ENCODE measurements at places on chromosomes 7 and 10.

GRCh38 chr7:137521451-137521850 lies 177.9 kb upstream of the PTN start:
- no peak for DNase-seq

DNA sequence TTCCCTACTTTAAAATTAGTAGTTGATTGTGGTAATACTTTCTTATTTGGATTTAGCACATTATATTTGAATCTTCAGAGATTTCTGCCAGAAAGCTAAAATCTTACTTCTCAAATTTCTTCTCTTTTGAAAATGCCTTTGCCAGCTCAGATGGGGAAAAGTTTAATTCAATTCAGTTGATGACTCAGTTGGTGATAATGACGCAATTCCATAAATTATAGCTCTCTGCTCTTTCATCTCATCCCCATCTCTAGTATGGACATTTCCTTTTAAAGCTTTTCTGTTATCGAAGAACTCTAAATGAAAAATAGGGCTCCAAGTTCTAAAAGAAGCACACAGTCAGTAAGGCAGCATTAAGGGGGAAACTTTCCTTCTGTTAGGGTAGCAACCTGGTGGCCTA lies 25.5 kb downstream of the RNLS start:
- no peak for DNase-seq

GRCh38 chr7:117458977-117459583 lies 20.7 kb upstream of the CFTR start:
- DNase-seq, result no peak

DNA sequence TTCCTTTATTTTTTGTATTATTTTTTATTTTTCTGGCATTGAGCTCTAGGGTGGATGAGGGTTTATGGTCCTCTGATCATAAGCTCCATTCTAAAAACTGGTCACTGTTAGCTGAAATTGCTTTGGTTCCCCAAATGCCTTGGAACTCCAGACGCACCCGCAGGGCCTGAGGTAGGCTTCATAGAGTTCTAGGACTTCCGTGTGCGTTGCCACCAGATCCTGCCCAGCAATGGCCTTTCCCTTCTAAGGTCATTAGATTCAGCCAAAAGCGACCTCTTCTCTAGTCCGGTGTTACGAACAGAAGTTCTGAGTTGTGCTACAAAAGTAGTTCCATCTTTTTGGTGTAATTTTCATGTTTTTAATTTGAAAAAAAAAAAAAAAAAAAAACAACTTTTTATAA lies 64.4 kb downstream of the KLHDC10 start:
- DNase-seq, result no peak

GRCh38 chr10:12638103-12638502 lies 288.8 kb downstream of the CAMK1D start:
- DNase-seq, result no peak

DNA sequence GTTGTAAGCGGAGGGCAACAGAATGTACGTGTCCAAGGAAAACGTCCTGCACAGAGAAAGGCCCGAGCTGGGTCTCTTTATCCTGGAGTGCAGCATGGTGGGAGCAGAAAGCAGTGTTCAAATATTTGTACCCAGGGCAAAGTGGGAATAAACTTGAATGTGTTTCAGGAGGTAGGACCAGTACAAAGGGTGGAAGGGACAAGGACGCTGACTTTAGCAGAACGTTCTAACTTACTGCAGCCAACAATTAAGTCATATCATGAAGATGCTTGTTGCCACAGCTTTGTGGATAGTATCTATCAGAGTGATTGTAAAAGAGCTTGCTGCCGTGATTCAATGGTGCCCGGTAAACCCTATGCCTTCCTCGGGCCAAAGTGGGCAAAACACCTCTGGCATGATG lies 30.5 kb upstream of the ZC3HAV1L start:
- DNase-seq, result no peak

GRCh38 chr10:98318861-98319260 lies 50.9 kb upstream of the LOXL4 start:
- DNase-seq, result no peak

DNA sequence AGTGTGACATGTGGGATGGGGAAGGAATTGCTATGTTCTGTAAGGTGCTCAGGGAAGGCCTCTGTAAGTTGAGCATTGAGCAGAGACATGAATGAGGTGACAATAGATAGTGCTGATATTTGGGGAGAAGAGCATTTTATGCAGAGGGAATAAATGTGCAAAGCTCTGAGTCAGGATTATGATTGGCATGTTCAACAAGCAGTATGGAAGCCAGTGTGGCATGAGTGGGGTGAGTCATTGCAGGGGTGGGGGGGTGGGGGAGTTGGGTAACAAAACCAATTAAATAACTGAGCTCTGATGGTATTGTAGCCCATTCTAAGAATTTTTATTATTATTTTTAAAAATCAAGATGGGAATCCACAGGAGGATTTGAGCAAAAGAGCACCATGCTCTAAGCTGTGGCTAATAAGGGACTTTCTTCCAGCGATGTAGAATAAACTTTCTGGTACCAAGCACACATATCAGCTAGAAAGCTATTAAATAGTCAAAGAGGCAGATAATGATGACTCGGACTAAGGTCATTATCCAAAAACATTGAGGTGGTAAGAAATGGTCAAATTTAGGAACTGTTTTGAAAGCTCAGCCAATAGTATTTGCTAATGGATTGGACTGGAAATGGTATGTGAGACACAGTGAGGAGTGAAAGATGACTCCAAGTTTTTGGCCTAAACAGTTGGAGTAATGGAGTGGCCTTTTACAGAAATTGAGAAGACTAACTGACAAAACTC lies 96.4 kb downstream of the PRKG1 start:
- no peak for DNase-seq

DNA sequence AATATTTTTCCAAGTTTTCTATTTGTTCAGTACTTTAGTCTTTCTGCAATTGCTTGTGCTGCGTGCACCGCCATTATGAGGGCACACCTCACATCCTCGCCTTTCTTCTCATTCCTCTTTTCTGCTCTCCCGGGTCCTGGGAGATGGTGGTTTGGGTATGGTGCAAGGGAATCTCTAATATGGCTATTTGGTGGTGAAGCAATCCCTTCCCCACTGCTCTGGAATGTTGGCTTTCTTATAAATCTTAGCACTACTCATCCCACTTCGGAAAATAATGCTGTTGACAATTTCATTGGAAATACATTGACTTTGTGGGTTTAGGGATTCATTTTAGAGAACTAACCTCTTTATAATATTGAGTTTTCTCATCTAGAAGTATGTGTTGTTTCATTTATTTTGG lies 1.9 kb upstream of the GCK start:
- DNase-seq, result no peak

- DNase-seq, result no peak
These were observed 101.8 kb downstream of the PTPRE start for GRCh38 chr10:128008521-128009250.

- DNase-seq, result no peak
These were observed 94.2 kb downstream of the CD36 start for GRCh38 chr7:80732630-80733029.

DNA sequence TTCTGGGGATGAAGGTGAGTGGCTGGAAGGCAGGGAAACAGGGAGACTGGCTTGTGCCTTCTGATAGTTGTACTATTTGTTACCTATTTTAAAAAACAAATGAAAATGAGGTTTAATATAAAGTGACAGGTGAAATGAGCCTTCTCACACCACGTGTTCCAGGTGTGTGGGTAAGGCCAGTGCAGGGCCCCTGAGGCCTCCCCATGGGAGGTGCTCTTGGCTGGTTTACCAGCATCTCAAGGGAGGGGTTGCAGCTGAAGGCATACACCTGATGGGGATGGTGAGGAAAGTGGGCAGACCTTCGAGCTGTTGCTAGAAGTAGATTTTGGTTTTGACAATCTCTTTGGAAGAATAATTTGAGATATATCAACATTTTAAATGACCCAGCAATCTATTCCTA lies 103.6 kb downstream of the ARHGAP22 start:
- DNase-seq, result no peak

DNA sequence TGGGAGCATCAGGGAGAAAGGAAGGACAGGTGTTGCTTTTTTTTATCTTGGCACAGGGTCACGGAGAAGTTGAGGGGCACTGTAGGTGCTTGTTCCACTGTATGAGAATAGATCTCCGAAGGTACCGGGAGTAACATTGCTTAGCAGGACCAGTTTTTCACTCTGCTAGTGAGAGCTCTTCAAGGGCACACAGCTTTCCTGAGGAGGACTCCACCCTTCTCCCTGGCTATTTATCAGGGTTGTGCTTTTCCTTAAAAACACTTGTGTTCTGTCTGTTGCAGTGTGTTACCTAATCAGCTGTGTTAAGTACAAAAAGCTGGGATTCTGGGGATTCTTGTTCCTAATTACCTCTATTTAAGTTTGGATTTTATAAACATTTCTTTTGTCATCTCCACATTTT lies 160.5 kb downstream of the SND1 start:
- DNase-seq, result no peak

GRCh38 chr7:54141576-54141975 lies 400.6 kb upstream of the VSTM2A start:
- no peak for DNase-seq

GRCh38 chr7:150945853-150946420 lies 32.2 kb downstream of the KCNH2 start:
- DNase-seq, result no peak

DNA sequence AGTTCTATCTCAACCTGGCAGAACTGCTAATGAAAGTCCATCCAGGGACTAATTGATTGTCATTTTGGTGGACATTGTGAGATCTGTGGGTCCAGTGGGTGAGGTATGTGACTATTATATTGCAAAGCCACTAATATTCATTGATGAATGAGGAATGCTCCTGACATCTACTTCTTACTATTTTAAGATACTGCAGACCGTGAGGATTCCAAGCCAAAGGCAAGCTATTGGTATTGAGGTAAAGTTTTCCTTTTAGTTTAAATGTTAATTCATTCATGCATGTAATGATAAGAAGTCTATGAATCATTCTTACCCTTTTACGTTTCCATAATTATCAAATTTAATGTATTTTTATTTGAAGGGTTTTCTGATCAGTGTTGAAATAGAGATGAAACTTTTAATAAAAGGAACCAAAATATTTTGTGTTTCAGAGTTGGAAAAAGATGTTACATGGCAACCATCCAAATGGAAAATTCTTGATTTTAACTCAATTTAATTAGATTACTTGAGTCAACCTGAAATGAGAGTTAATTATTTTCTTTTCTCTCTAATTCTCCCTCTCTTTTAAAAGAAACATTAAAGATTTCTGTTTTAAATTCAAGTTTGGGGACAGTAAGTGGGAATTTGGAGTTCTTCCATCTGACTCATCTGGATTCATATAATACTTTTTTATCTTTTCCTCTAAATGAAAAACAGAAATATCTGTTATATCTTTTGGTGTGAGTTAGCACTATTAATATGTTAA lies 39.6 kb downstream of the NUP205 start:
- DNase-seq, result no peak

- DNase-seq, result no peak
These were observed 510.6 kb downstream of the ARL4A start for GRCh38 chr7:13198036-13198435.

DNA sequence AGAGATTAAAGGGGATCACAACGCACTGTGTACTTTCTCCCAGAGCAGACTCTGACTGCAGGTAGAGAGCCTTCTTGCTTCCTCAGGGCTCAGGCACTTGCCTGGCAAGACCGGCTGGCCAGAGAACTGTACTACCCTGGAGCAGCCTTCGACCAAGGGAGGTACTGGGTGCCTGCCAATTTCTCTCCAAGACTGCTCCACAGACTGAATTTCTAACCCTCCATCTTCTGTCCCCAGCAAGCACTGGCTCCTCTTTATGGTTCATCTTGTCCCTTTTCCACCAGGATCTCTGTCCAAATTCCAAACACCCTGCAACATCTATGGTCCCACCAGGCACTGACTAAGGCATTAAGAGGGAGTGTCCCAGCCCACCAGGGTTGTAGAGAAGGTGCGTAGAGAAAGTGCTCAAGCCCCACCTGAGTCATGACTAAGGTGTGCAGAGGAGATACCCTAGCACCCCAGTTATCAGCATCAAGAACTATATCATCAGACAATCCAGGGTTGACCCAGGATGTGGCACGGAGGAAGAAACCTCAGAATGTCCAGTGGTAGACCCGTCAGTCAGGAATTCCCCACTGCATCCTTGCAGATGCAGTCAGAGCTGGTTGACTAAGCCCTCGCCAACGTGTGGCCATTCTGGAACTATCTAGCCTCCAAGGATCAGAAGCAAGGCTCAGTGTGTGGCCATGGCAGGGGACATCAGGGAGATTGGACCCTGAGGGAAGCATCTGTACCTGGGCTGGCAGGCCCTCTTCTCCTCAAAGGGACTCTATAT lies 60.9 kb upstream of the CAMK2B start:
- no peak for DNase-seq

DNA sequence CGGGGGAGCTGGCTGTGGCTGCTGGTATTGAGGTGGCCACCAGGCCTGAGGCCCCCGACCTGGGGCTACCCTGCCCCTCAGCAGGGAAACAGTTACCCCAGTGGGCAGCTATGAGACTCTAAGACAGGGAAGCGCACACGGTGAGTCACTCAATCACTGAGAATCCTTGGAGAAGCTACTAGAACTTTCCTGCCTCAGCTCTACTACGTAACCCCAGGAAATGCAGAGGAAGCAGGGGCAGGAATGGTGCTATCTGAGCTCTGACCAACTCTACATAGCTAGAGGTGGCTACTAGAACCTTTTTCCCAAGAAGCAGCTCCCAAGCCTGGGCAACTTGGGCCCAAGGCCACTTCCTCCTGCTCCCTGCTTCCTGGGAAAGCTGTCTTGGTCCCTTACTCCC lies 11.8 kb downstream of the DNAJB12 start:
- no peak for DNase-seq

DNA sequence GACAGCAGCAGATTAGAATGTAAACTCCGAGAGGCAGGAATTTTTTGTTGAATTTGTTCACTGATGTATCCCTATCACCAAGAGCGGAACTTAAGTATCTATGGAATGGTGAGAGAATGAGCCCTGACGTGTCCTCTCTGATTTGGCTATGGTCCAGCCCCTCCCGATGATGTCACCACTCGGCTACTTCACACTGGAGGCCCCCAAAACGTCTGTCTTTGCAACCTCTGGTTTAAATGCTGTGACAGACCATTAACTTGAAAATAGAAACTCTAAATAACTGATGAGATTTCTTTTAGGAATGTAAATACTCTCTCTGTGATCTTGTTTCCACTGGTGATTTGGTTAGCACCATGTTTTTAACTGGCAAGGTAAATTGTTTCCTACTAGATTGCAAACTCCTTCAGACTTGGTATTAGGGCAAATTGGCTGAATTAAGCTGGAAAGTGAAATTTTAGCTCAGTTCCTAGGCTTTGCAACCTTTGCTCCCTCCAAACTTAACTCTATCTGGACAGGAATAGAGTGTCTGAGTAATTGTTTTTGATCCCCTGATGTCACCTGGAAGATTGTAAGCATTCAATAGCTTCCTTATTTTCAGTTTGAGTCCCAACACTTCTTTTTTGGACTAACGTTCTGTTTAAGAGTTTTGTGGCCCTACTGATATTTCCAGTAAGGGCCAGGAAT lies 19.1 kb downstream of the SLC16A12 start:
- no peak for DNase-seq

Measured in CD4-positive, alpha-beta T cell treated with Interleukin-21 for 1 hour (primary cell).